ENCODE measurements at places on chromosomes 5 and 9.
A peak's percentile ranks its signal among the peaks of the same experiment; 100 is the strongest.

- no peak for DNase-seq
Measured at GRCh38 chr9:94600258-94600657, 6.6 kb upstream of the FBP2 start.

GRCh38 chr5:40410964-40411635 lies 268.6 kb upstream of the PTGER4 start:
- DNase-seq, result peak; percentile 48

DNA sequence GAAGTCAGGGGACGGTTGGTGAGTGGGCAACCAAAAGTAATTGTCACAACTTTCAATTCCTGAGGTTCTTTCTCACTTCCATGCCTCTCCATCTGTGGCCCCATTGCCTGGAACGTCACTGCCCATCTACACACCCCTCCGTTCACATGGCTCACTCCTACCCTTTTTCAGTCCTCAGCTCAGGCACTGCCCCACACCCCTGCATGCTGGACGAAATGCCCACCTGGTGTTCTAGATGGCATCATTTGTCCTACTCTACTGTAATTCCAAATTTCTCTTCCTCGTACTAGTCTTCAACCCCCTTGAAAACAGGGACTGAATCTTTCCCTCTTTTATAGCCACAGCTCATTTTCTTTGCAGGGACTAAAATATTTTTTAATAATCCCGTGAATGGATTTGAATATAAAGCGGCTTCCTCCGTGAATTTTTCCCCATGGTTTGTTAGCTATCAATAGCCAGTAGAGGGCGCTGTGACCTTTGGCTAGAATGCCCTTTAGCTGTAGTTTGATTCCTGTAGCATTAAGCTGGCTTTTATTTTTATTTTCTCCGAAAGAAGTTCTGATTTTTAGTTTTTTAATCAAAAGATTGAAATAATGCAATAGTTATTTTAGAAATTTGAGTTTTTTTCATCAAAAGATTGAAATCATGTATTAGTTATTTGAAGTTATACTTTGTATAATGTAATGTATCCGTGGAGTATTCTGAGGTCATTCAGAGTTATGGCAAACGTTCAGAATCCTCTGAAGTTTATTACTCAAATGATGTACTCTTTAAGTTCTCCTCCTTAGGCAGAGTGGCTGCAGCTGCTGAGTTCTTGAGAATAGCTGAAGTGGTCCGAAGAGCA lies 232.1 kb downstream of the SH3GL2 start:
- DNase-seq, result peak; percentile 25

DNA sequence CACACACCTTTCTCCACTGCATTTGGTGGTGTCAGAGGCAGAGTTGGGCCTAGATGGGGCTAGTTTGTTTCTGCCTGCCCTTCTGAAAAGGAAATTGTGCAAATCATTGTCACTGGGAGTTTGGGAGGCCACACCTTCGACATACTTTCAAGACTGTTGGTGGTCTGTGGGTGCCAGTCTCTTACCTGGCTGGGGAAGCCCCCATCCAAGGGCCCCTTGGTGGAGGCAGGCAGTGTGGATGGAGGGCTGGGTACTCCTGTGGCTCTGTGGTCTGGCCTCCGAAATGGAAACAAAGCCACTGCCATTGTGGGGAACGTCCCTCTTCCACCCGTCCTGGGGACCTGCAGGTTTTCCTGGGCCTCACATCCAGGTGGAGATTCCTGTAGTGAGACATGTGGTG lies 10.9 kb upstream of the PHYHD1 start:
- DNase-seq, result no peak

GRCh38 chr9:126379661-126380360 lies 53.2 kb downstream of the MVB12B start:
- no peak for DNase-seq

DNA sequence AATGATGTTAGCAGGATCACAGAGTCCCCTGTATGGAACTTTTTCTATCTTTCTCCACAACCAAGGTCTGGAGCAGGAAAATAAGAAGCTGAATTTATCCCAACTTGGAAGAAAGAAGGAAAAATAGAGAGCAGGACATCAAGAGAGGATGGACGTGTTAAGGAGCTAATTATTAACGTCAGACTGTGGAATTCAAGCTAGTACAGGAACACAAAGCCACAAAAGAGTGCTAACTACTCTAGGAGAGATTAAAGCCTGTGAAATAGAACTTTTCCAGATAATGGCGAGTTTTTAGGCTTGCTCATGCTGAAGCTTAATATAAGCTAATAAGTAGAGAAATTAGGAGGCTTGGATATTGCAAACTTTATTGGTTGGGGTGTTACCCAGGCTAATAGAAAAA lies 632 bp upstream of the SPINK13 start:
- no peak for DNase-seq

Data from CD4-positive, alpha-beta T cell treated with Interleukin-12 subunit alpha and Interleukin-12 subunit beta, for 1 hour (primary cell).